Activated T-helper 1 cell treated with Interleukin-2 at 50 U/mL for 16 hours (primary cell): ENCODE measurements at places on chromosomes 5 and 9.

DNA sequence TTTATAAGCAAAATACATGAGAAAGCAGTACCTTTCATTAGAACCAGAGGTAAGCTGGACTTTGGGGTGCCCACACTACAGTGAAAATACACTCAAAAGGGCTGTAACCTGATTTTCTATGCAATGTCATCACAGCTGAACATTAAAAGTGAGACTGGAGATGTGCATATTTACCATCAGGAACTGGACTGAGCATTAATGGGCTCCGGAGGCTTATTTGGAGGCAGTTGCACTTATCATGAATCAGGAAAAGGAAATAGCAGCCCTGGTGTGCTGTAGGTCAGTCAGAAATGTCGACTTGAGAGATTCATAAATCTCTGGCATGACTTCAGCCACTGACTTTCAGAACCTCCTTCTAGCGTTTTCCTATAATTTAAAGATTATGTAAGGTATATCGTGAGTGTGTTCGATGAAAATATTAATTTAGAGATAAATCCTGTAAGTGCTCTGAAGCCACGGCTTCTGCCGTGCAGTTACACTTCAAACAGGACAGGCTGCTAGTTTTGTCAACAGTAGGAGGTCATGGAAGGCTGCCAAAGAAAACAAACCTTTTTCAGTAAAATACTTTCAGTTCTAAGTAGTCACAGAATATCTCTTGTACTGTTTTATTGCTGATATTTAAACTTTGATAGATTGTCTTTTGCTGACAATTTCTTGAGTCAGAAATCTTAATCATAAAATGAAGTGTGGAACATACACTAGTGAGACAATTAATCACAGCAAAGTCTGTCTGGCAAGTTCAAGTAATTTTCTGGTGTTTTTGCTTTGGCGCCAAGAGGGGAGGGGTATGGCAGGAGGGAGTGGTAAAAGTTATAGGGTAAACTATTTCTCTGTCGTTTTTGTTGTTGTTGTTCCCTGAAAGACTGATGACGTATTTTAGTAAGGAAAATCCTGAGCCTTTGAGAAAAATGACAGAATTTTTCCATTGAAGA lies 939.7 kb downstream of the NR2F1-AS1 start:
- DNase-seq, result no peak

- no peak for DNase-seq
Observed at GRCh38 chr5:171433982-171434676, 14.7 kb downstream of the FGF18 start.

GRCh38 chr9:16175461-16175860 lies 622.6 kb downstream of the CCDC171 start:
- no peak for DNase-seq

GRCh38 chr9:120910643-120911042 lies 16.0 kb downstream of the TRAF1 start:
- no peak for DNase-seq

- peak; percentile 10 for DNase-seq
Observed at GRCh38 chr5:159915904-159916840, at the start of gene ADRA1B. ADRA1B (plus strand) TSS chr5:159916482; CDS start chr5:159916906, 424 bp downstream.

DNA sequence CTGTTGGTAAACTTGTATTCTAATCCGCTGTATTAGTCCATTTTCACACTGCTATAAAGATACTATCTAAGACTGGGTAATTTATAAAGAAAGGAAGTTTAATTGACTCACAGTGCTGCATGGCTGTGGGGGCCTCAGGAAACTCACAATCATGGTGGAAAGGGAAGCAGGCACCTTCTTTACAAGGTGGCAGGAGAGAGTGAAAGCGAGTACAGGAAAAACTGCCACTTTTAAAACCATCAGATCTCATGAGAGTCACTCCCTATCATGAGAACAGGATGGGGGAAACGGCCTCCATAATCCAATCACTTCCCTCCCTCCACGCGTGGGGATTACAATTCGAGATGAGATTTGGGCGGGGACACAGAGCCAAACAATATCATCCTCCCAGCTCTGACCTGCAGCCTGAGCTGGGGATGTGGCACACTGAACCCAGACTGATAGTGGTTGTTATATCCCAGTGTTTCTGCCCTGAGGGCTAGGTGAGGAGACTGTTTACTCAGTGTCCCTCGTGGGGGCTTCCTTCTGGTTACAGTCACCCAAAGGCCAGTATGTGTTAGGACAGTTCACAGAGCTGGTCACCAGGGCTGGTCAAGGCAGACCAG lies 488.3 kb downstream of the KDM4C start:
- DNase-seq, result no peak

- DNase-seq, result no peak
Observed at GRCh38 chr9:134425401-134425800, 99.1 kb downstream of the RXRA start.

- DNase-seq, result no peak
Observed at GRCh38 chr5:134041570-134042411, 37.0 kb upstream of the VDAC1 start.

DNA sequence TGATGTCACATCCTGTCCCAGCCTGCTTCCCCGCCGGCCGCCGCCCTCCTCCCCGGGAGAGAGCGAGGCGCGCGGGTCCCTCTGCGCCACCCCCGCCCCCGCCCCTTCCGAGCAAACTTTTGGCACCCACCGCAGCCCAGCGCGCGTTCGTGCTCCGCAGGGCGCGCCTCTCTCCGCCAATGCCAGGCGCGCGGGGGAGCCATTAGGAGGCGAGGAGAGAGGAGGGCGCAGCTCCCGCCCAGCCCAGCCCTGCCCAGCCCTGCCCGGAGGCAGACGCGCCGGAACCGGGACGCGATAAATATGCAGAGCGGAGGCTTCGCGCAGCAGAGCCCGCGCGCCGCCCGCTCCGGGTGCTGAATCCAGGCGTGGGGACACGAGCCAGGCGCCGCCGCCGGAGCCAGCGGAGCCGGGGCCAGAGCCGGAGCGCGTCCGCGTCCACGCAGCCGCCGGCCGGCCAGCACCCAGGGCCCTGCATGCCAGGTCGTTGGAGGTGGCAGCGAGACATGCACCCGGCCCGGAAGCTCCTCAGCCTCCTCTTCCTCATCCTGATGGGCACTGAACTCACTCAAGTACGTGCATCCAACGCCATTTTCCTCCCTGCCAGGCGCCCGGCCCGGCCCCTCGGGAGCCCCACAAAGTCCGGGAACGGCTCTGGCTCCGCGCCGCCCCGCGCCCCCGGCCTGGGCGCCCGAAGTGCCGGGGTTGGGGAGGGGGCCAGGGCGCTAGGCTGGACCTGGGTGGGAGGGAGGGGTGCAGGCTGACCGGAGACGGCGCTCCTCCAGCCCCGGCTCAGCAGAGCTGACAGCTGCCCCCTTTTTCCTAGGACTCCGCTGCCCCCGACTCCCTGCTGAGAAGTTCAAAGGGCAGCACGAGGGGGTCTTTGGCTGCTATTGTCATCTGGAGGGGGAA lies 12.0 kb upstream of the OLFM1 start:
- DNase-seq, result no peak

GRCh38 chr9:71928376-71928775 lies 16.9 kb downstream of the C9orf85 start:
- no peak for DNase-seq

DNA sequence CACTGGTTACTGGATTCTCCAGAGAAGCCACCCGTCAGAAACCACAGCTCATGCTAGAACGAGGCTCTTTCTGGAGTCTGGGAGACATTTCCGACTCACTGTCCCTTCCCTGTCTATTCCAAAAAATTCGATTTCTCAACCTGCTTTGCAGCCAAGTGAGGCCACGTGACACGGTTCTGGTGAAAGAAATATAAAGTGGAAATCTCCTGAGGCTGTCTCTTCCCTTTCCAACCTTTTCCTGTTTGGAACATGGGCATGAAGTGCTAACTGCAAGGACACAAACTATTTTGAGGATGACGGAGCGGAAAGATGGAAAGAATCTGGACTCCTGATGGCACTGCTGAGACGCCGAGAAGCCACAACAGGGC lies 6.1 kb upstream of the PTGS1 start:
- DNase-seq, result no peak

- no peak for DNase-seq
Observed at GRCh38 chr5:58294598-58295305, 165.1 kb downstream of the PLK2 start.

GRCh38 chr9:107932601-107933000 lies 443.0 kb upstream of the KLF4 start:
- no peak for DNase-seq

GRCh38 chr5:61332851-61333320 lies 828 bp downstream of the ZSWIM6 start:
- peak; percentile 15 for DNase-seq

GRCh38 chr9:20623021-20623747 lies 885 bp upstream of the MLLT3 start:
- DNase-seq, result peak; percentile 44

GRCh38 chr5:113361701-113362100 lies 73.1 kb downstream of the TSSK1B start:
- no peak for DNase-seq

GRCh38 chr9:4289411-4290326 lies 10.2 kb downstream of the GLIS3 start:
- no peak for DNase-seq

GRCh38 chr5:77172713-77173328 lies 37.7 kb upstream of the PDE8B start:
- no peak for DNase-seq

DNA sequence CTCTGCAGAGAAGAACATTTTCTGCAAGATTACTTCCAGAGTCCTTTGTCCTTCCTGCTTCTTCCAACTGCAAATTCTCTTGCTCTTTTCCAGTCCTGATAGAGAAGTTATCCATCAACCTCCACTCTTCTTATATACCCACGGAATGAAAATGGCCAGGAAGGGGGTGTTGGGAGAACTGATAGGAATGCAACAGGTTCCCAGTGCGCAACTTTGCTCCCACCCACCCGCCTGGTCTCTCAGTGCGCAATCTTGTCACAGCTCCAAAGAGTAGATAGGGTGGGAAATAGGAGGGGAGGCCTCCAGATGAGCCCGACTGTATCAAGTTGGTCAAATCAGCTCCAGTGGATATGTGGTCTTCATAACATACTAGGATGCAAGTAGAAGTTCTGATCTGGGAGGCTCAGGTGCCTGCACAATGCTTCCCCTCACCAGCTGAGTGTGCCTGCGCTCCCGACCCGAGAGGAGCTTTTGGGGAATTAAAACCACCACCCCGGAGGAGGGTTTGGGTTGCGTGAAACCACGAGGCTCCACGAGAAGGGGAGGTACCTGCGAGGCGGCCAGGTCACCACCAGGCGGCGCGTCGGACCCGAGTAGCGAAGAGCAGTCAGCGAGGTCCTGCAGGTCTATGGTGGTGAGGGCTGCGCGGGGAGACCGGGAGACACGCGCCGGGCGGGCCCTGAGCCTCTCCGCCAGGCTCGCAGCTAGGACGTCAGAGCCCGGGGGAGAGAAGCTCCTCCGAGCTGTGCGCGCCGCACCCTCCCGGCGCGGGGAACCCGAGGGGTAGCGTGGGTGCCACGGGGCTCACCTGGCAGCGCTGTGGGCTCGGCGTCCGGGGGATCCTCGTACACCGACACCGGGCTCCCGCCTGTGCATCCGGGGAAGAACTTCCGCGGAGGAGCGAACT lies 835 bp downstream of the MCIDAS start:
- no peak for DNase-seq

- DNase-seq, result no peak
Observed at GRCh38 chr5:53983568-53984460, 326.6 kb downstream of the ARL15 start.

DNA sequence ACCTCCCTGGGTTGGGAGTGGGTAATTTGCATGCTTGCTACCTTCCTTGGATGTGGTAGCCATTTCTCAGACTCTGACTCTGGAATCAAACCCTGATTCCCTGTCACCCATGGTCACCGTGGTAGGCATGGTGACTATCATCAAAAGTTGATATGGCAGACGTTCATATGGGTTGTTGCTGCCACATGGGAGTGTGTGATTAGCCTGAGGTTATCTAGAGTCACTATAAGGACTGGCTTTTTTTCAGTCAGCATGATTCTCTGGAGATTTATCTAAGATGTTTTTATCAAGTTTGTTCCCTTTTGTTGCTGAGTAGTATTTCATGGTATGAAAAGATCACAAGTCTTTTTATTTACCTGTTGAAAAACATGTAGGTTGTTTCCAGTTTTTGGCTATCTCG lies 7.0 kb downstream of the RCL1 start:
- DNase-seq, result no peak

DNA sequence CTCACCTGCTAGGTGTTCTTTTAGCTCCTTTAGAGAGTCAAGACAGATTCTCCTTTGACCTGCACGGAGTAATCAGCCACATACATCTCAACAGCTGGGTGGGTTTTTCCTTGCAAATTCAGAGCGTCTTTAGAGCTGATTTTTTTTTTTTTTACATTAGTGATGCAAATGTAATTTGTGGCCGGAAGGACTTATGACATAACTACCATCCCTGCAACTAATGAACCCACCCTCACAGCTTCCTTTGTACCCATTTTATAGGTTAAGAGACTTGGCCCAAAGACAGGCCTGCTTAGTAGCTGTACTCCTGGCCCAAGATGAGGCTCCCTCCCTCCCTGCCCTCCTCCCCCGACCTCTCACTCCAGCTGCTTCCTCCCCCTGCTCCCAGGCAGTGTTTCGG lies 69.9 kb upstream of the NIPAL4 start:
- no peak for DNase-seq

GRCh38 chr9:89493671-89494070 lies 4.2 kb downstream of the SEMA4D start:
- no peak for DNase-seq

- DNase-seq, result no peak
Observed at GRCh38 chr5:76393035-76393680, 9.9 kb upstream of the IQGAP2 start.

- DNase-seq, result no peak
Observed at GRCh38 chr5:90894866-90895420, 336.3 kb downstream of the ADGRV1 start.

DNA sequence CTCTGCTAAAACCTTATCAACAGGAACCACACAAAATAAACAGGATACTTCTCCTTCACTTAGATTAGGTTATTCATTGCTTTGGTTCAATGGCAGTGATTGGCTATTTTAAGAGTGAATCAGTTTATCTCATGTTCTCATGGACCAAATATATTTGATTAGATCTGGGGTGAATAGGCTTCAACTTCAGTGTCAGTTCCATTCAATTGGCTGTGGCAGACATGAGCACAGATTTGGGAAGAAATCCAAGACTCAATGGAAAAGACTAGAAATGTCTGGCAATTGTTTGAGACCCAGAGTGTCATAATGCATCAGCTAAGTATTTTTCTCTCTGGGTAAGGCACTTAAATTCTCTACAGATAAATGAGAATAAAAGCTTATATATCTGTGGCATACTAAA lies 37.1 kb downstream of the CDH18 start:
- DNase-seq, result no peak

GRCh38 chr5:80146046-80146445 lies 109.8 kb downstream of the SERINC5 start:
- no peak for DNase-seq

GRCh38 chr5:33409435-33410170 lies 31.2 kb upstream of the TARS1 start:
- no peak for DNase-seq
